ENCODE measurements at places on chromosomes 5 and 9. TPM values are rescaled to one million over a fixed set of nuclear protein-coding genes. Genes with fewer than 3 reads are reported as not detected.

- no peak for DNase-seq
Measured at GRCh38 chr5:15587916-15588315, 87.9 kb downstream of the FBXL7 start.

- DNase-seq: no peak
Measured at GRCh38 chr5:164132358-164132757, 626.9 kb downstream of the MAT2B start.

- no peak for DNase-seq
Measured at GRCh38 chr9:31034311-31034710, 1350.1 kb upstream of the ACO1 start.

DNA sequence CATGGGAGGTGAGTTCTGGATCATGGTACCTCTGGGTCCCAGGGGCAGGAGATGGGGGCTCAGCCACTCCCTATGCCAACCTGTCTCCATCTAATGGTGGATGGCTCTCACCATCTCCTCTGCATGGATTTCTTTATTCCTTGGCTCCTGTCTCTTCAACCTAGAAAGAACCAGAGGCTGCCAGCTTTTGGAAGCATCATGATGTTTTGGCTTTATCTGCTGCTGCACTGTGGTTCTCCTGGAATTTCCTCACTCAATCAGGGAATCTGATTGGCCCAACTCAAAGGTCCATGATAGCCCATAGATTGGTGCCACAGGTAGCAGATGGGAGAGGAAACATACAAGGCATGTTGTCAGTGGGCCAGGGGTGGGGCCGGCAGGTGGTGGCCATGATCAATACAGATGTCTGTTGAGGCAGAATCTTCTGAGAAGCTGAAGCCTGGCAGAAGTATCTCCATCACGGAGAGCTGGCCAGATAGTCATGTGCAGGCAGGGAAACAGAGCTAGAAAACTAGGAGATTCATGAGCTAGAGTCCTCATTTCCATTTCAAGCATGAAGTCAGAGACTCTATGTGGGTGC is 158.2 kb downstream of the MACROH2A1 start:
- DNase-seq: peak; percentile 34

GRCh38 chr9:107043886-107044285 is 180.9 kb downstream of the ZNF462 start:
- DNase-seq: no peak

- no peak for DNase-seq
Measured at GRCh38 chr5:71697967-71698366, 21.1 kb upstream of the CARTPT start.

GRCh38 chr9:86585422-86586143 is 231.4 kb upstream of the TUT7 start:
- peak; percentile 26 for DNase-seq

DNA sequence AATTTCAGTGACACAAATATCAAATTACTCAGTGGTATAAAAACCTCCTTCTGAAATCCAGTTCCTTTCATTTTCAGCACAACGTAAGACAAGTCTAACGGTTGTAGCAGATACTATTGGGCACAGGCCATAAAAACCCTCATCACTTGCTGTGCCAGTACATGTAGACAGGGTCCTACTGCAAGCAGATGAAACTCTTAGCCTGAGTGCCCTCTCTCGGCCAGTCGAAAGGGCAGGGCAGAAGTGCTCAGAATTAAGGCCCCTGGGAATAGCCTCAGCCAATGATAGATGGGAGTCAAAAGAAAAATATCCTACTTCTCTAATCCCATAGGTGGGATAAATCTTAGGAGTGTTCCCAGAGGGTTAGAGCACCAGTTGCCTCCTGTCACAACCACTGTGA is 168.5 kb upstream of the FER start:
- DNase-seq: no peak

DNA sequence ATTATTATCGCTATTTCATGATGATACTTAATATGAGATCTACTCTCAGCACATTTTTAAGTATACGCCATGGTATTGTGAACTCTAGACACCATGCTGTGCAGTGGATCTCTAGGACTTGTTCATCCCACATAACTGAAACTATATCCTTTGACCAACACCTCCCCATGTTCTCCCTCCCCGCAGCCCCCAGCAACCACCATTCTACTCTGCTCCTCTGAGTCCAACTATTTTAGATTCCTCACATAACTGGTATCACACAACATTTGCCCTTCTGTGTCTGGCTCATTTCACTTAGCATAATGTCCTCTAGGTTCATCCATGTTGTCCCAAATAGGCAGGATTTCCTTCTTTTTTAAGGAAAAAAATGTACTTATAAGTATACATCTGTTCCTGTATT is 6.6 kb upstream of the TBC1D2 start:
- DNase-seq: no peak

DNA sequence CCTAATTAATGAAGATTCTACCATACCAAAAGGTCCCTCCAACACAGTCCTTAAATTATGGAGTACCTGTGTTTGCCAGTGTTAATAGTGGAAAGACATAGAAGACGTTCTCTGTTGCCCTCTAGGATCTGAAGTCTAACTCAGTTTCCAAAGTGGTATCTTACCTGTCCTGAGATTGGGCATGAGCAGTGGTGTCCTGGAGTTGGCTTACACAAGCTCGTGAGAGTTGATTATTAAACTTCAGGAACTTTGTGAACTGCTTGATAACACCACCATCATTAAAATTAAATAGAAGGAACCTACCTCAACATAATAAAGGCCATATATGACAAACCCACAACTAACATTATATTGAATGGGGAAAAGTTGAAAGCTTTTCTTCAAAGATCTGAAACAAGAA is 60.9 kb upstream of the SMARCA2 start:
- DNase-seq: no peak

- no peak for DNase-seq
Measured at GRCh38 chr5:73831066-73831465, 205.1 kb downstream of the ARHGEF28 start.

GRCh38 chr5:5511904-5512416 is 89.5 kb downstream of the ICE1 start:
- no peak for DNase-seq

- DNase-seq: no peak
Measured at GRCh38 chr9:36640771-36641381, 68.2 kb downstream of the MELK start.

DNA sequence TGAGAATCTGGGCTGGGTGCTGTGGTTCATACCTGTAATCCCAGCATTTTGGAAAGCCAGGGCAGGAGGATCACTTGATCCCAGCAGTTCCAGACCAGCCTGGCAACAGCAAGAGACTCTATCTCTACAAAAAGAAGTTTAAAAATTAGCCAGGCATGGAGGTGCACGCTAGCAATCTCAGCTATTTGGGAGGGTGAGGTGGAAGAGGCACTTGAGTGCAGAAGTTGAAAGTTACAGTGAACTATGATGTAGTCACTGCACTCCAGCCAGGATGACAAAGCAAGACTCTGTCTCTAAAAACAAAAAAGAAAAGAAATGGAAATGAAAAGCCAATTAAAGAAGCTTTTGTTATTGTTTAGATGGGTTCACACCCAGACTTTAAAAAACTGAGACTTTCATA is 131.6 kb upstream of the RASA1 start:
- no peak for DNase-seq

Gene LCN1
- not detected for total RNA-seq

Gene TMEM215
- not detected for total RNA-seq

Gene MEIKIN
- not detected for total RNA-seq

Gene PCDHB4
- not detected for total RNA-seq

Gene HBEGF
- total RNA-seq: 44.2 TPM

Gene SLC9A3
- total RNA-seq: 3.7 TPM

Gene LIFR
- 46.0 TPM for total RNA-seq

Gene ZNF483
- total RNA-seq: 1.2 TPM

Gene ANKRD55
- total RNA-seq: not detected

Gene GKAP1
- 19.0 TPM for total RNA-seq

Gene FOXD4
- total RNA-seq: 0.24 TPM
